ENCODE measurements at places on chromosomes 11 and 22.
A peak's percentile ranks its signal among the peaks of the same experiment; 100 is the strongest.

DNA sequence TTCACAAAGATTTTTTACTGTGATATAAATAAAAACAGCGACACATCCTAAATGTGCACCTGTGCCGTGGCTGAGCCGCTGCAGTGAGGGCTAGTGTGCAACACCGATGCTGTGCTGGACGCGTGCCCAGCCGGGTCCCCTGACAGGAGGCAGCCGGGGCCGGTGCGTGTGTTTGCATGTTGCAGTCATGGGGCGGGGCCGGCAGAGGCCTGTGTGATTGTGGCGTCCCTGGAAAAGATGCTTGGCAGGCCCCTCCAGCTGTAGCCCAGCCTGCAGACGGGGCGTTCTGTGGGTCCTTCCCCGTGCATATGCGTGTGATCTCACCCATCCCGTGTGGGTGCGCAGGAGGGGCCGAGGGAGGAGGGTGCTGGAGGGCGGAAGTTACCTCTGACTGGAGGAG is 30.6 kb downstream of the MUC6 start:
- DNase-seq = no peak

DNA sequence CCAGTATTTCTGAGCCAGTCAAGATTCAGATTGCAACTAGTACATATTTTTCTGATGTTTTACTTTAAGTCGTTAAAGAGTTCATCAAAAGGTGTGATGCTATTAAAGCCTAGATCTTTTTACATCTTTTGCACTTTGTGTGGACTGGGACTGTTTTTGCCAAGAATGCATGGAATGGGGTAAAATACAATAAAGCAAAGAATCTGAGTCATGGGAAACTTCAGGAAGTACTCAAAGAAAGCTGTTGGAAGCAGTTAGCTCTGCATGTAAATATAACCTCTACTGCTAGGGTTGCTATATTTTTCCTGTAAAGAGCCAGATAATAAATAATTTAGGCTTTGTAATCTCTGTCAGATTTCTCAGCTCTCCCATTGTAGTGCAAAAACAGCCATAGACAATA is 20.9 kb downstream of the ATXN10 start:
- no peak for DNase-seq

- DNase-seq = no peak
These were observed 575 bp downstream of the MFNG start for GRCh38 chr22:37485395-37486223.

- no peak for DNase-seq
These were observed 46.5 kb downstream of the SLC22A12 start for GRCh38 chr11:64637334-64638017.

- peak; percentile 80 for DNase-seq
These were observed 1.2 kb downstream of the TSPO start for GRCh38 chr22:43152357-43153071.

DNA sequence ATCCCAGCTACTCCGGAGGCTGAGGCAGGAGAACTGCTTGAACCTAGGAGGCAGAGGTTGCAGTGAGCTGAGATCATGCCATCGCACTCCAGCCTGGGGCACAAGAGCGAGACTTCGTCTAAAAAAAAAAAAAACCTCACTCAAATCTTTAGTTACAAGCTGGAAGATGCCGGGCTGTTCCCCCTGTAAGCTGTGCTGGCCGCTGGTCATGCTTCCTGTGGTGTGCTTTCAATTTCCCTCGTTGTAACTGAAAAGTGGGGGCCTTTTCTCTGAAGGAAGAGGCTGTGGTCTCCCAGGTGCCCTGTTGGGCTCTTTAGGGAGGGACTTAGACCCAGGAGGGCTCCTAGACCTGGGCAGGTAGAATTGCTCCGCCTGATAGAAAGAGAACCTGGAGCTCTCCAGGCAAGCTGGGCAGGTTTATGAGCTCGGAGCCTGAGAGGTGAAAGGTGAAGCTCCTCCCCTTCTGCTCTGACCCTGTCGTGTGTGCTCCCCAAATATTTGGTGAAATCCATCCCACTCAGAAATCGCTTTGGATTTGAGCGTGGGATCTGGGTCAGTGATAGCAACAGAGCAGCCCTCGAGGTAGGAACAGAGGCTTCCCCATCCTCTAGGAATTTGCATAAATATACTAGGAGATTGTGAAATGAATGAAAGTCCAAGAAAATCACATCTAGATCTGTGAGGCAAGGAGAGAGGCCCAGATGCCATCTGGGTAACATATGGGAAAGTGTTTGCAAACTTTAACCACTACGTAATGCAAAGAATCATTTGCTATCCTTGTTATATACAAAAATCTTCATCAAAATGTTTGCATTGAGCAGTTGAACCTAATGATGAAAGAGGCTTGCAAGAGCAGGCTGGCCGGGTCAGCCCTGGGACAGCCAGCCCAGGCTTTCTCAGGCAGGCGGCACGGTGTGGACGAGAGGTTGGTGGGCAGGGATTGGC is 154.3 kb downstream of the FBXO7 start:
- no peak for DNase-seq

GRCh38 chr11:117535850-117536411 is 208.3 kb downstream of the CEP164 start:
- no peak for DNase-seq

DNA sequence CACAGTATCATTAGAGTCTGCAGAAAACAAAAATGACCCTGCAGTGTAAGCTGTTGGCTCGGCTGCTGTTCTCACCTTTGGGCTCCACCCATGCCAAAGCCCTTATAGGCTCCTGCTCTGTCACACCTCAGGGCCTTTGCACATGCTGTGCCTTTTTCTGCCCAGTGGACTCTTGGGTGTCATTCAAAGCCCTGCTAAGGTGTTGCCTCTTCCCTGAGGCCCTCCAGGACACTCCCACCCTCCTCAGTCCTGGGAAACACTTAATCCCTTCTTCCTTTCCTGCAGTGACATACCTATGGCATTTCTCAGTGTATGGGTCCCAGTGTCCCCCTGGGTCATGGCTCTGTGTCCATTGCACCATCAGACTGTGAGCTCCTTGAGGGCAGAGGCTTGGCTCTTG is 29.1 kb upstream of the CACNG2 start:
- peak; percentile 5 for DNase-seq

DNA sequence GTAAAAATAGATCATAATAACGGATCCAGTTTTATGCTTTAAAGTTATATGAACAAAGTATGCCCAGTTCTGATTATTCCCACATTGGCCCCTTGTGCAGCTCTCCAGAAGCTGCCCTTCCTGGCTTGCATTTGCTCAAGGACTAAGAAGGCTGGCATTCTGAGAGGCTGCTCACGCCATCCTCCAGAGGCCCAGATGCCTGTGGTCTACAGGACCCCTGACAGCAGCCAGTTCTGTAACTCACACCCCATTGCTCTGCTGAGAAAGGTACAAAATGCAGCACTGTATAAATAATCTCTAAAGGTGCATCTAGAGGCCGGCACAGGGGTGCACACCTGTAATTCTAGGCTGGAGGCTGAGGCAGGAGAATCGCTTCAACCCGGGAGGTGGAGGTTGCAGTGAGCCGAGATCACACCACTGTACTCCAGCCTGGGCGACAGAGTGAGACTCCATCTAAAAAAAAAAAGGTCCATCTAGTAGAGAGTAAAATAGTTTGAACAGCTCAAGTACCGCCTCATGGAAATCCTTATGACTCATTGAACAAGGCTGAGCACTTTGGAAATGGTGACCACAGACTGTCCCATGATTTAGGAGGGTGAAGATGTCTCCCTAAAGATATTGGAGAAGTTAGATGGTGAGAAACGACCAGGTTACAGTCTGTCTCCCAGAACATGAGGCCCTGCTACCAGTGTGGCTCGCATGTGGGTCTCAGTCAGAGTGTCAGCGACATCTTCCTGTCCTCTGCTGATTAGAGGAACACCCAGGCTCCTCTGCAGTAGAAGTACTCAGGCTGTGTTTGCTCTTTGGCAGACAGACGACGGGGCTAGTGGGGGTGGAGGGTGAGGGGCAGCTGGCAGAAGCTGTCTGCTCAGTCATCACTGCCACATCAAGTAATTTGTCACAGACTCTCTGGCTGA is 56.3 kb downstream of the KREMEN1 start:
- no peak for DNase-seq

DNA sequence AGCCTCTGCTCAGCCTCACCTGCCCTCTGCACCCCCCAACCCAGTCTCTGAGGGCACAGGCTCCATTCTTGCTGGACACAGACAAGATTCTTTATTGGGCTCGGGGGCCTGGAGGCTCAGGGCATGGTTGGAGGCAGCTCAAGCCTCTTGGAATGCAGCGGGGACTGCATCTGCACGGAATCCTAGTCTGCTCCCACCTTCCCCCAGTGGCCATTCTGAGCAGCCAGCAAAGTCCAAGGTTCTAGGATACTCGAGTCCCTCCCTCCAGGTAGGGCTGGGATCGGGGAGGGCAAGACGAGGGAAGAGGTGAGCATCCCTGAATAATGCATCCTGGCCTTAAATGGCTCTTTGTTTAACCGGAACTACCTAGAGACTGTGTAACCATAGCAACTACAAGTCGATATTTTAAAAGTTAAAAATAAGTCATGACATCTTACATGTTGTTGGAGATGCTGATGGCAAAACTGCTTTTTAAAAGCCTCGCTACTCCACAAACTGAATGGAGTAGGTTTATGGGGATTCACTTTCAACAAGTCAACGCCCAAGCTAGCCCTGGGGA is 10.7 kb upstream of the IGSF22 start:
- DNase-seq = no peak

DNA sequence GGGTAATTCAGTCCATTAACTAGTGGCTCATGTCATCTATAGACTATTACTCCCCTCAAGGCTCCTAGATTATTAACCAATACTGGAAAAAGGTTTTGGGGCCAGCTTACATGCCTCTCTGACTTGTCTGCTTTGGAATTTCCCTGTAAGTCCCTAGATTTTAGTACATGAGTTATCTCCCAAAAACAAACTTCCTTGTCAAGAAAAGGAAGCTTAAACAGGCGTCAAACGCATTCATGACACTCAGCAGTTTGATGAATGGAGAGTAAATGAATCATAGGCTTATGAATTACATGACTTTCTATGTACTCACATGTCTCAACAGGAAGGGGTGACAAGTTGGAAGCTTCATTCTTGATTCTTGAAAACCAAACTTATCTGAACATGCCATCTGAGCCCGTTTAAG is 70.8 kb downstream of the BLID start:
- DNase-seq = no peak

DNA sequence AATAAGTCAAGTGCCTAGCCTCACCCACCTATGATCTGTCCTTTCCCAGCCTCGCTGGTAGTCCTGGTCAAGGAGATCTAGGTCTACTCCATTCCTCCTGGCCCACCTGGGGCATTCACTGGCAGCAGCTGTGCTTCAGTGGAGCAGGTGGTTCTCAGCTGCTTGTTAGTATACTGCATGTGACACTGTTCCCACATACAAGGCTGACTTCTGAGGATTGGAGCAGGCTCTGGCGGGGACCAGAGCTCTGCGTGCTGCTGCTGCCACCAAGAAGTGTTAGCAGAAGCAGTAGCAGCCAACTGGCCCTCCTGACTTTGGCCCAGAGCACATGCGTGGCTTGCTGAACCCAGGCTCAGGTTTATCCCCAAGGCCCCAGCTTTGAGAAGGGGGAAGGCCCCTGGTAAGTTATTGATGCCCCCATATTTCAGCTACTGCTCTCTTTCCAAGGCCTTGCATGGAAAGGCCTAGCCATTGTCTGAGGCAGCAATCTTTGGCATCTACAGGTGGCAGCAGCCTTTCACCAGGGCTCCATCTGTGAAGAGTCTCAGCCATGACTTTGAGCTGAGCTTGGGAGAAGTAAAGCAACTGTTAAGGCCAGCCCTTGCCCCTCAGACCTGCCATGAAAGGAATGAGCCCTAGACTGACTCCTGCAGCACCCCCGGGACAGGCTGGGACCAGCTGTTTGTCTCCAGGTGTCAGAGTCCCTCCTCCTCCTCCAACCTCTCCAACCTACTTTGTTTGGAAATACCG is 26.5 kb downstream of the ARHGAP1 start:
- peak; percentile 46 for DNase-seq

- peak; percentile 56 for DNase-seq
These were observed 1.4 kb upstream of the MUC2 start for GRCh38 chr11:1073261-1073724.

- no peak for DNase-seq
These were observed 72.6 kb downstream of the CCDC34 start for GRCh38 chr11:27290261-27291050.

DNA sequence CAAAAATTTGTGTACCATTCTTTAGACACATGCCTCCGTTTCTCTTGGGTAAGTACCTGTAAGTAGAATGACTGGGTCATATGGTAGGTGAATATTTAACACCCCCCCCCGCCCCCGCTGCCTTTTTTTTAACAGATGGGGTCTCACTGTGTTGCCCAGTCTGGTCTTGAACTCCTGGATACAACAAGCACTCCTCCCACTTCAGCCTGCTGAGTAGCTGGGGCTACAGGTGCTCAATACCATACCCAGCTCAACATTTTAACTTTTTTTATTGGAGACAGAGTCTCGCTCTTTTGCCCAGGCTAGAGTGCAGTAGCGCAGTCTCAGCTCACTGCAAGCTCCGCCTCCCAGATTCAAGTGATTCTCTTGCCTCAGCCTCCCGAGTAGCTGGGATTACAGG is 32.5 kb downstream of the CECR2 start:
- DNase-seq = no peak

GRCh38 chr22:43313244-43313889 is 29.8 kb downstream of the SCUBE1 start:
- peak; percentile 92 for DNase-seq

Data from sciatic nerve (tissue), 2 donors.